ENCODE measurements at places on chromosomes 16 and 17. TPM values are rescaled to one million over a fixed set of nuclear protein-coding genes. Genes with fewer than 3 reads are reported as not detected.

BAIAP2 gene
- polyA plus RNA-seq: 44.5 TPM

CACNA1G gene
- not detected for polyA plus RNA-seq

P2RX1 gene
- polyA plus RNA-seq: 3.1 TPM

KRTAP2-2 gene
- polyA plus RNA-seq: not detected

CEP112 gene
- 17.0 TPM for polyA plus RNA-seq

TNS4 gene
- 2.2 TPM for polyA plus RNA-seq

CACNG3 gene
- polyA plus RNA-seq: not detected

CES3 gene
- 7.8 TPM for polyA plus RNA-seq

GRCh38 chr17:70370816-70371215, 201.5 kb downstream of the KCNJ2 start:
- DNase-seq: no peak

- no peak for DNase-seq
Measured at GRCh38 chr17:59487161-59487873, 78.1 kb upstream of the DHX40 start.

DNA sequence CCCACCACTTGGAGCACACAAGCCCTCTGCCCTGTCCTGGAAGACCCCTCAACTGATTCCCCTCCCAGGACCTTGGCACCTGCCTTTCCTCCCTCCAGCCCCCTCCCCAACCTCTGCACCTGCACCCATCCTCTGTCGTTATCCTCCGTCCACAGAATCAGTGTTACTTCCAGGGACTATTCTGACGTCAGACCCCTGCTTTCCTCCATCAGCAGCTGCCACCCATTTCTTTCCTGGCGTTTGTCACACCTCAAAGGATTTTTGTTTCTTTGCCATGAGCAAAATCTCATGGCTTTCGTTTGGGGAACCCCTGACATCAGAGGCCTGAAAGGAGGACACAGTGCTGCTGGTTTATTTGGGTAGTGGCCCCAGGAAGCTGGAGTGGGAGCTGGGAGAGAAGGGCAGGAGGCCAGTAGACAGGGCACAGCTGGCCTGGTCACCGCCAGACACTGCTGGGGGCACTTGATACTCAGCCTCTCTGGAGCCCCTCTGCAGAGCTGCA, 68.4 kb downstream of the SOCS1 start:
- peak; percentile 28 for DNase-seq

DNA sequence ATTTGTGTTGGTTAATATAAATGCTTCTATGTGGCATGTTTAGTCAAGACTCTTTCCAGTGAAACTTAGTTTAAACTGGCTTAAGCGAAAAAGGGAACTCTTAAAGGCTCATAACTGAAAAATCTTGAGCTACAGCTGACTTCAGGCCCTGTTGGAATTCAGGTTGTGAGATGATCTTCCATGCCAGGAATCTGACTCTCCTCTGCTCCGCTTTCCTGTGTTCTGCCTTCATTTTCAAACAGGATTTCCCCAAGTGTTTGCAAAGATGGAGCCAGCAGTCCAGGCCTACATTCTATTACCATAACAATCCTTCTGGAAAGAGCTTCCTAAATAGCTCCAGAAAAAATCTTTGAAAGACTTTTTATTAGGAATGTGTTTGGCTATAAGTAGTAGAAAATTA, 134.9 kb downstream of the NLK start:
- DNase-seq: no peak

GRCh38 chr17:73255671-73256181, 6.0 kb downstream of the CPSF4L start:
- no peak for DNase-seq

DNA sequence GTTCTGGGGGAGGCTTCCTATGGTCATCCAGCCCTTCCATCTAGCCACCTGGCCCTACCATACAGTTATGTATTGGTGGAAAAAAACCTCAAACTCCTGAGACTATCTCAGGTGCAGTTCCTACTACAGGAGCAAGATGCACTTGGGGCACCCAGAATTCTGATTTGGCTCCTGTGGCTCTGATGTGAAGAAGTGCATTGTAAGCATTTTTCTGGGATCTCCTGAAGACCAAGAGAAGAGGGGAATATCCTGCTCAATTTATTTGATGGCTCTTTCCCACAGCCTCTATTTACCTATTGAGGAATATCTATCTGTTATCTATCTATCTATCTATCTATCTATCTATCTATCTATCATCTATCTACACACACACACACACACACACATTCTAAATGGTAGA, 1981.5 kb downstream of the TP53TG3F start:
- DNase-seq: no peak

GRCh38 chr16:77062878-77063675, 127.9 kb upstream of the MON1B start:
- DNase-seq: peak; percentile 52

GRCh38 chr16:9798474-9798873, 383.8 kb downstream of the GRIN2A start:
- DNase-seq: no peak

- DNase-seq: peak; percentile 78
Measured at GRCh38 chr16:4015275-4016004, 100.8 kb downstream of the ADCY9 start.

GRCh38 chr16:78478267-78478861, 378.9 kb downstream of the WWOX start:
- DNase-seq: peak; percentile 67

GRCh38 chr17:80961541-80962330, 29.9 kb upstream of the CHMP6 start:
- peak; percentile 58 for DNase-seq

- peak; percentile 37 for DNase-seq
Measured at GRCh38 chr17:68981288-68981687, 26.1 kb upstream of the ABCA8 start.

DNA sequence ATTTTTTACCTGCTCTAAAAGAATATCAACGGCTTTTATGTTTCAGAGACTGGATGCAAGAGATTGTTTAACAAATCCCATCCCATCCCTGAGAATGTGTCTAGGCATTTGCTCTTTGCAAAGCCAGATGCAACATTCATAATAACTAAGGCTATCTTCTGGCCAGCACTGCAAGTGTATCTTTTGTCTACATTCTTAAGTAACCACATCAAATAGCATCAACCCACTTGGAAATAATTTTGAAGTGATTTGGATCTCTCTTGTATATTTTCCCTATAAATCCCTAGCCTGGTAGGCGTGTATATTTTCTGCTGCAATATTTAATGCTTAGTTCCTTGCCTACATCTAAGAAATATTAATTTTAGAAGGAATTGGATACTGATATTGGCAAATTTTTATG, 64.3 kb downstream of the PIGL start:
- no peak for DNase-seq

DNA sequence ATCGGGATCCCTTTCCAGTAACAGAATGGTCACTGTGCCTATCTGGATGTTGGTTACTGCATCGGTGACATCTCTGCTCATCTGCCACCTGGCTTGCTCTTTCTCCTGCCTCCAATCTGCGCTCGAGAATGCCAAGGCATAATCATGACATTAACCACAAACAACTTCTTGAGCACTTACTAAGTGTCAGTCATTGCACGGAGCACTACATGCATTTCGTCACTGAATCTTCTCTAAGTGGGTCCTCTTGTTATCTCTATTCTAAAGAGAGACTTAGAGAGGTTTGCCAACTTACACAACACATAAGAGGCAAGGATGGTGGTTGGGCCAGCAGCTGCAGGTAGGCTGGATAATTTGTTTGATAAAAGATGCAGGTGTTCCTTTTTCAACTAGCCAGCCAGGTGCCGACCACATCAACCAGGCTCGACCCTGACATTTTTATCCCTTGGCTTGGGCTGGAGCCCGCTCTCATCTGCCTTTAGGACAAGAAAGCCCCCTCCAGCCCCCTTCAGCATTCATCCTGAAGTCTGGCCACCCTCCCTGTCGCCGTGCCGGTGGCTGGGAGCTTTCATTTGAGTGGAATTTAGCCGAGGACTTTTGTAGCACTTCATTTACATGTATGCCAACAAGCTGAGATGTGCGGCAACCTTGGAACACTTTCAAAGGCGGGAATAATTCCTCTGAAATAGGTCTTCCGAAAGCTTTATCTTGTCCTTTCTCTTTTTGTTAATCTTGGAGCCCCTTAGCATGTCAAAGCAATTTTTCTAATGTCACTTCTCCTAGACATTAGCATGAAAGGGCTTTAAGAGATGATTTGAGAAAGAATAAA, 89.3 kb upstream of the NKD1 start:
- DNase-seq: no peak

- no peak for DNase-seq
Measured at GRCh38 chr16:81875461-81875860, 96.4 kb downstream of the PLCG2 start.

GRCh38 chr17:45160447-45161287, 1.0 kb upstream of the HEXIM2 start:
- peak; percentile 93 for DNase-seq

DNA sequence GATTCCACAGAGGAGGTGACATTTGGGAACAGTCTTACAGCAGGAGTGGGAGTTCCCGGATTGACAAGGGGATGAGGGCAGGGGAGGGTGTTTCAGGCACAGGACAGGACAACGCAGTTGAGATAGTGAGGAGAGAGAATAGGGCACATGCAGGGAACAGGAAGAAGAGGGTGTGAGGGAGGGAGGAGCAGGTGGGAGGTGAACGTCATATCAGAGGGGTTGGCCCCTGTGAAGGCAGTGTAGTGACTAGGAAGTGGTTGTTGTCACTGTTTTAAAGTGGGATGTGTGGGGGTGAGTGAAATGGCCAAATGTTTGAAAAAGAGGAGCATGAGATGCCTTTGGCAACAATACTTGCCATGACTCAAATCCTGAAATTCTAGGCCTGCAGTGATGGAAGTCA, 12.2 kb downstream of the PRKCB start:
- DNase-seq: no peak

- no peak for DNase-seq
Measured at GRCh38 chr17:27973258-27974044, 69.0 kb upstream of the NLK start.

DNA sequence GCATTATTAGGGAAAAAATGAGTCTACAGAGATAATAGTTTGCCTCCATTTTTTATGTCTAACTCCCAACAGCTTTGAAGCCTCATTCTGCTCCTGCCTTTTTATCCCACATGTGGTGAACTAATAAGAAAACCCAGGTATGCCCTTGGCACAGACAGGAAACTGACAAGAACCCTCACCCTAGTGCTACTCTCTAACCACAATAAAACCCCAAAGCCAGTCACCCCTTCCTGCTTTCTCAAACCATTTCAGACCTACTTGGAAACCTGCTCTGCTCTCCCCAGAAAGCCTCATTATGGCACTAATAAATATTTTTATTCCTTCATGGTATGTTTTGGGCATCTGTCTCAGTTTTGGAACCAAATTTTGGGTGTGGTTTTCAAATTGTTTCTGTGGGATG, 3.9 kb upstream of the MARVELD3 start:
- DNase-seq: no peak

DNA sequence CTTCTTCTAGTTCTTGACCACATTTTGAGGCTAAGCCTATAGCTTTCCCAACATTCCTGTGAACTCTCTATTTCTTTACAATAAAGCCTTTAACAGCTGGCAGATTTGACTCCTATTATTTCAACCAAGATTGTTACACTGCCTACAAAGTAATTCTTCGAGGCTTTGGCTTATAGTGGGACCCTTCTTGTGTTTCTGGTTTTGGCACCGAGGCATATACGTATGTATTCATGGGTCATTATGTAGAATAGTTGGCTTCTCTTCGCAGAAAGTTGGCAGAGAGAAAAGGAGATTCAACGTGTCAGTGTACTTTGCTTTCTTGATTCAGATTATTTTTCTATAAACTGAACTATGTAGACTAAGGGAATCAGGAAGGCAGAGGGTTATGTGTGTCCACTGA, 102.2 kb downstream of the ABCA8 start:
- DNase-seq: no peak

GRCh38 chr17:2975469-2975958, 87.9 kb downstream of the OR1D5 start:
- peak; percentile 42 for DNase-seq

DNA sequence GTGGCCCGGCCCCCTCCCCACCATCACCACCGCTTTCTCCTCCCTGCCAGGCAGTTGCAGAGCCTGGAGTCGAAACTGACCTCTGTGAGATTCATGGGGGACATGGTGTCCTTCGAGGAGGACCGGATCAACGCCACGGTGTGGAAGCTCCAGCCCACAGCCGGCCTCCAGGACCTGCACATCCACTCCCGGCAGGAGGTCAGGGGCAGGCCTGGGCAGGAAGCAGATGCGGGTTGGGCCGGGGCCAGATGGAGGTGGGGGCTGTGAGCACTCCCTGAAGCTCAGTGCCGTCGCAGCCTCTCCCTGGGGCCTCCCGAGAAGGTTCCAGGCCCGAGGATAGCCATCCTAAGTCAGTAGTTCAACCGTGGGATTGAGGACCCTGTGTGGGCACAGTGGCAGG, 14.2 kb upstream of the ADGRG3 start:
- peak; percentile 58 for DNase-seq

- no peak for DNase-seq
Measured at GRCh38 chr17:33603789-33604188, 310.7 kb upstream of the ASIC2 start.

DNA sequence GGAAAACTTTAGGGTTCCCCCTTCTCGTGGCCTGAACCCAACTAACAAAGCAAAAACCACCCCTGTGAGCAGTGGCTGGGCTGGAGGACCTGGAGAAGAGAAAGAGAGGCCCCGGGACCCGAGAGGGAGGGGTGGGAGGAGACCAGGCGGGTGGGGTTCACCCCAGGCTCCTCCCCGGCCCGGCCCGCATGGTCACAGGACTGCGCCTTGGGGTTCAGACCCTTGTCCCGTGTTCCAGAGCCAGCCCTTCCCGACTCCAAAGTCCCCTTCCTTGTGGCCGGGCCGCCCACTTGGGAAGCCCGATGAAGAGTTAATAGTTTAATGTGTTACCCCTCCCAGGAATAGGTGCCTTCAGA, 852 bp downstream of the MARVELD3 start:
- peak; percentile 48 for DNase-seq

Measured in kidney (tissue), 22 donors.